Aorta (tissue), 5 donors: ENCODE measurements at places on chromosomes 6 and 20. TPM values are rescaled to one million over a fixed set of nuclear protein-coding genes. Genes with fewer than 3 reads are reported as not detected.

The CCN2 gene
- 1,507 TPM for total RNA-seq

GRCh38 chr6:131586543-131586942 is 13.5 kb downstream of the ARG1 start:
- DNase-seq, result no peak
- no peaks in the 10 kb centered on the region for H3K4me1 ChIP-seq
- peaks cover 11% of the 10 kb centered on the region for H3K36me3 ChIP-seq
- H3K4me3 ChIP-seq, result no peak overlapping the region
- H3K27ac ChIP-seq, result no peak overlapping the region

DNA sequence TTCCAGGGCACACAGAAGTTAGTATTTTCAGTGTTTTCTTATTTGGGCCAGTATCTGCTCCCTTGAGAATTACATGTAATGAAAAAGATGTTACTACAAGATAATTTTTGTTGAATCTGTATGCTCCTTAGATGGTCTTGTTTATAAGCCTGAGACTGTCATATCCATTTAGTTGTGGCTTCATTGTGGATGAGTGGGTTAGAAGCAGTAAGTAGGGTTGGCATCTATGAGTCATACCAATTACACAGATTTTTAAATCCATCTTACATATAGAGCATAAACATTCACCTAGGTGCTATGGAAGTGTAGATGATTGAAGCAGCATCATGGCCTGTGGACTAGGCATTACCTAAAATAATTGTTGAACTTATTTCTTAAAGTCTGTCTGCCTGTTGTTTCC is 13.5 kb upstream of the BAG2 start:
- H3K4me1 ChIP-seq, result no peaks in the 10 kb centered on the region
- H3K27ac ChIP-seq, result no peak overlapping the region
- H3K4me3 ChIP-seq, result no peak overlapping the region
- no peaks in the 10 kb centered on the region for H3K27me3 ChIP-seq
- peaks cover 1% of the 10 kb centered on the region for H3K36me3 ChIP-seq

DNA sequence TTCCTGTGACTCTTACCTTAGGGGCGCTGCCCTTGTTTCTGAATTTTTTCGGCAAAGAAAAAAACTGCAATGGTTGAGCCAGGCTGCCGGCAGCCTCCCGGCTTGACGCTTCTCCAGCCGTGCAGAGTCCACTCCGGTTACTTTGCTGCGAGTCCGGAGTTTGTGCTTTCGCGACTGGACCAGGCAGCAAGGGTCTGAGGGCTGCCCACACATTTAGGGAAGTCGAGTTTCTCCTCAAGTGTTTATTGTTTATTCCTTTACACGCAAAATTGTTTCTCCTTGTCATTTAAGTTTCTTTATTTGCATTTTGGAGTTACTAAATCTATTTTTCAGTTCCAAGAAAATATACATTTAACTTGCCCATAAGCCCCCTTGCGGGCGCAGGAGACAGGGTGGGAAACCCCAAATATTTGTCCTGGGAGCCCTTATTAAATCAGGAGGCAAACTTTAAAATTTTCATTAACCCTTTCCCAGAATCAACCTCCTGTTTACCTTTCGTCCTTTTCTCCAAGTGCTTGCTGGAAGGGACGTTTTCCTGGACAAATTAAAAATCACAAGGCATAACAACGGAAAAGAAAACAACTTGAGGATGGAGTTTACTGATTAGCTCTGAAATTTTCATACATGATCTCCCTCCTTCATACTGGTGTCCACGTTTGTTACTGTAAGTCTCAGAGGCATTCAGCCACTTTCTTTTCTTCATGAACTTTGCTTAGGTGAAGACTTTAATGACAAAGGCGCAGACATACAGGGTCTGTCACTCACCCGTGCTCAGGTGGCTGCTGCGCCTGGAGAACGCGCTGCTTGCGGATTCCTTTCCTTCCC is 1.7 kb upstream of the PDE10A start:
- H3K4me3 ChIP-seq, result no peak overlapping the region
- peaks cover 4% of the 10 kb centered on the region for H3K27me3 ChIP-seq
- H3K27ac ChIP-seq, result no peak overlapping the region
- H3K4me1 ChIP-seq, result no peaks in the 10 kb centered on the region
- H3K36me3 ChIP-seq, result no peaks in the 10 kb centered on the region

DNA sequence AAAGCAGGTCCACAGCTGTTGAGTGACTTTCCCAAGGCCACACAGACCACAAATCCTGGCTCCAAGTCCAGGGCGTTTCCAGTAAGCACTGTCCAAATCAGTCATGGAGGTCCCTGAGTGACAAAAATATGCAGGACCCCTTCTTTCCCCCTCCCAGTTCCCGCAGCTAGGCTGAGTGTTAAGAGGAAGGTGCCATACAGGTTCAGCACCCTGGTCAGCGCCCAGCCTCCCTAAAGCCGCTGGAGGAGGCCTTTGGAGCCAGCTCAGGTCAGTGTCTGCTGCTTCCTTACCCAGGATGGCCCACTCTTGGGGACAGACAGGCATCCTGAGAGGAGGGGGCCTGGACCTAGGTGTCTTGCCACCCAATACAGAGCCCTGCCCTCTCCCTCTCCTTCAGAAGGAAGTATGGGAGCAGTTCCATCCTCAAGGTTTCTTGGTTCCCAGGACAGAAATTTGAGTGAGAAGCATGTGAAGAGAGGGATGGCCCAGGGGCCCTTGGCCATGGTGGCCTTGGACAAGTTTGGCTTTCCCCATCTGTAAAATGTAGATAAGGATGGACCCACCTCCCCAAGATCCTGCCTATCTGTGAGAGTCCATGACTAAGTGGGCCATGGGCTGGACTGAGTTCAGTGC is 13.2 kb downstream of the TMEM74B start:
- no peak for DNase-seq
- H3K27me3 ChIP-seq, result no peaks in the 10 kb centered on the region
- H3K4me3 ChIP-seq, result no peak overlapping the region
- peaks cover 3% of the 10 kb centered on the region for H3K36me3 ChIP-seq

GRCh38 chr6:29926413-29927274 is 15.7 kb upstream of the HLA-A start:
- no peaks in the 10 kb centered on the region for H3K27me3 ChIP-seq
- no peak overlapping the region for H3K27ac ChIP-seq
- H3K4me1 ChIP-seq, result no peaks in the 10 kb centered on the region
- peak overlapping the region; percentile 56 for H3K4me3 ChIP-seq
- peak; percentile 91 for DNase-seq

DNA sequence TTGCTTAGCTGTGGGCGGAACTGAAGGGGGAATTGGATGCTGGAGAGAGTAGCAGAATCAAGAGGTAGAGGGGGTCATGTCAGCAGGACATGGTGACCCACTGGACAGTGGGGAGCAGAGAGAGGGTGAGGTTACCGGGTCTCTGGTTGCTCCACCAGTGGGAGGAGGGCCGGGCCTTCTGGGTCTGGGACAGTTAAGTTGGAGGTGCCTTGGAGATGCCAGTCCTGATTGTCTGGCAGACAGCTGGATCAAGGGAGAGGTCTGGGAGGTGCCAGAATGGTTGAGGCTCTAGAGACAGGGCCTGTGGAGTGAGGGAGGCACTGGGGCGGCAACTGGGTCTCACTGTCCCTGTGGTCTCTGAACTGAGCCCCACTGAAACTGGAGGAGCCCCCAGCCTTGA is 24.6 kb downstream of the MANBAL start:
- H3K4me3 ChIP-seq, result no peak overlapping the region
- H3K36me3 ChIP-seq, result no peaks in the 10 kb centered on the region
- H3K4me1 ChIP-seq, result no peaks in the 10 kb centered on the region
- DNase-seq, result peak; percentile 53
- no peaks in the 10 kb centered on the region for H3K27me3 ChIP-seq

DNA sequence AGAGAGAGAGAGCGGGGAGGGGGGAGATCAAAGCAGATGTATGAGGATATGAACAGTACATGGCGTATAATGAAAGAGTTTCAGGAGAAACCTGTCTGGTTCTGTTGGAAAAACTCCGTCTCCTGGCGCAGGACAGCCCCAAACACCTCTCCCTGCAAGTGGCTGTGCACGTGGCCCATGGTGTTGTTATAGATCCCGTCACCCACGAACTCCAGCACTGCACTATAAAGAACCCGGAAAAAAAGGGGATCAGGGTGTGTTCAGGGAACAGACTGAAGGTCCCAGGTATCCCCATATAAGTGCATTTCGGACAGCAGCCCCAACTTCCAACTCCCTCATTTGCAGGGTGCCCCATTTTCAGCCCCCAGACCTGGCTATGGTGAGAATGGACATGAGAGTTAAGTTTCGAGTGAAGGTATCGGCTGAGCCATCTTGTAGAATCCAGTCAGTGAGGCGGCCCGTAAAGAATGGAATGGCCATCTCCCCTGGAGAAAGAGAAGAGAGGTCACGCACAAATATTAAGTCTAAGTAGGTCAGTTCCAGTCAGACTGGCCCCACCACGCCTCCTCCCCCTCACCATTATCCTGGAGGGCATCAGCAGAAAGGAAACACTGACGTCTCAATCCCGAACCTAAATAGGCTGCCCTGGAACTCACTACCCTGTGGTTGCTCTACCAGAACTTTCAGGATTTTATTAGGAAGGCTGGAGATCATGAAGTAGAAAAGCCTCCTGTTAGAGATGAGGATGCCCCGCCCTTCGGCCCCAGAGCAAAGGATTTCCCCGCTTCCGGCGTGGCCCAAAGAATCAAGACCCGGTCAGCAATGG is 1.3 kb downstream of the TAP1 start:
- no peaks in the 10 kb centered on the region for H3K27me3 ChIP-seq
- H3K27ac ChIP-seq, result peak overlapping the region; percentile 87
- H3K36me3 ChIP-seq, result no peaks in the 10 kb centered on the region

- no peak for DNase-seq
- no peaks in the 10 kb centered on the region for H3K36me3 ChIP-seq
- no peaks in the 10 kb centered on the region for H3K4me1 ChIP-seq
- H3K4me3 ChIP-seq, result peak overlapping the region; percentile 1
- H3K27me3 ChIP-seq, result peaks cover 6% of the 10 kb centered on the region
These were observed 1.2 kb downstream of the NKX2-2 start for GRCh38 chr20:21512634-21513180.

GRCh38 chr6:31882344-31882743 is 3.5 kb upstream of the SLC44A4 start:
- H3K27ac ChIP-seq, result no peak overlapping the region
- H3K36me3 ChIP-seq, result no peaks in the 10 kb centered on the region
- no peaks in the 10 kb centered on the region for H3K27me3 ChIP-seq
- no peak for DNase-seq
- H3K4me3 ChIP-seq, result no peak overlapping the region
- H3K4me1 ChIP-seq, result no peaks in the 10 kb centered on the region

DNA sequence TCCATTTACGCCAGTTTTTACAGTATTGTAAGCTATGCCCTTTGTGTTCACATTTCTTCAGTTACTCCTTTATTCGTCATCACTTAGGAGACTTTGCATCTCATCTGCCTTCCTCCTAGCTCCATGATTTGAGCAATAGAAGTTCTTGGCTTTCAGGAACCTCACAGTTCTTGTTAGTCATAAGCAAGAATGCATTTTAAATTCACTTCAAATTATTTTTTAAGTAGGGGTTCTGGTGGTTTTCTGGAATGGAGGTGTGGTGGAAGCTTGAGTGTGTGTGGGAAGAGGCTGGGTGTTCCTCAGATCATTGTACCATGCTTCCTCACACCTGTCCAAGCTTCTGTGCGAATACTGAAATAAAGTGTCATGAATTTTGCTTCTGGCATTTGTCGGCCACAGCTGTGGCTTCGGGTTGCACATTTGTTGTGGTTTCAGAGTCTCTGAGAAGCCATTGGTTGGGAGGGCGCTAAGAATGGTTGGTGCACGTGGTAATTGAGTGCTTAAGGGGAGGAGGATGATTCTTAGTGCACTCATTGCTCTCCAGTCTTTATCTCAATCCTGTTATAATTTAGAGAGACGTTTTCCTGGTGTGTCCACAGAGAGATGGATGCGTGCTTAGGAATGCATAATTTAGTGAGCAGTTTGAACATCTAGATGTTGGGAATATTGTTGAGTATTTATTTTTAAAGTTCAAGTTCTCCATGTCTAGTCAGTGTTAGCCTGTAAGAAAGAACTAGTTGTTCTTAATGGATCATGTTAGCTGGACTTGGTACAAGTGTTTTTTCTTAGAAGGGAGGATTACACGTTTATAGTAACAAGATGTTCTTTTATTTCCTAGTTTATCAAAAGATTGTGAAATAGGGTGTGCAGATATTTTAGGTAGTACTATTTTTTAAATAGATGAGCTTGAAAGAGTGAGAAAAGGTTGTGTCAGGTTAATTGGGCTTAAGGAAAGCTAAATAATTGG is 31.9 kb downstream of the FOXO3 start:
- DNase-seq, result no peak
- no peak overlapping the region for H3K4me3 ChIP-seq
- no peaks in the 10 kb centered on the region for H3K36me3 ChIP-seq

DNA sequence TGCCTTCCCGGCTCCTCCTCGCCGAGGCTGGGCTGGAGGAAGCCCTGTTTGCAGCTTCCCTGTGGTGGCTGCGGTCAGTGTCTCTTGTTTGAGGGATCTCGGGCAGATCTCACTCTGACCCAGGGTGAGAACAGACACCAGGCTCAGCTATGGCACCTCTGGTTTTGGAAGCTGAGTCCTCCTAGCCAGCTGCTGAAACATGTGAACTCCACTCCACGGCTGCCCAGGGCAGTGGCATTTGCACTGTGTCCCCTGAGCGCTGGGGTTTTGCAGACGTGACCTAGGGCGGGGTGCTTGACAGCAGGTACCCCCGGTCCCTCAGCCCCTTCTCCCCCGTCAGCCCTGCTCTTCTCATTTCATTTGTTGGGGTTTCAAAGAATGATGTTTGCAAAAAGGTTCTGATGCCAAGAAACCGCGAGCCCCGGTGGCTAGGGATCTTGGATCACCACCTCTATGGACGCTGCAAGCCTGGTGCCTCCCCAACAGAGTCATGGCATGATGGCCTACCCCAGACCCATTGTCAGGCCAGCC is 55.0 kb upstream of the DACT2 start:
- H3K27ac ChIP-seq, result no peak overlapping the region
- H3K36me3 ChIP-seq, result no peaks in the 10 kb centered on the region
- no peaks in the 10 kb centered on the region for H3K27me3 ChIP-seq
- H3K4me1 ChIP-seq, result no peaks in the 10 kb centered on the region
